ENCODE measurements at places on chromosomes 11 and 22.
A peak's percentile ranks its signal among the peaks of the same experiment; 100 is the strongest.

- DNase-seq = peak; percentile 26
Observed at GRCh38 chr22:39956932-39957664, 3.1 kb upstream of the TMA7B start.

GRCh38 chr11:36485298-36486002 lies 24.6 kb downstream of the TRAF6 start:
- no peak for DNase-seq

GRCh38 chr11:2816941-2817421 lies 68.6 kb downstream of the CDKN1C start:
- DNase-seq = no peak

DNA sequence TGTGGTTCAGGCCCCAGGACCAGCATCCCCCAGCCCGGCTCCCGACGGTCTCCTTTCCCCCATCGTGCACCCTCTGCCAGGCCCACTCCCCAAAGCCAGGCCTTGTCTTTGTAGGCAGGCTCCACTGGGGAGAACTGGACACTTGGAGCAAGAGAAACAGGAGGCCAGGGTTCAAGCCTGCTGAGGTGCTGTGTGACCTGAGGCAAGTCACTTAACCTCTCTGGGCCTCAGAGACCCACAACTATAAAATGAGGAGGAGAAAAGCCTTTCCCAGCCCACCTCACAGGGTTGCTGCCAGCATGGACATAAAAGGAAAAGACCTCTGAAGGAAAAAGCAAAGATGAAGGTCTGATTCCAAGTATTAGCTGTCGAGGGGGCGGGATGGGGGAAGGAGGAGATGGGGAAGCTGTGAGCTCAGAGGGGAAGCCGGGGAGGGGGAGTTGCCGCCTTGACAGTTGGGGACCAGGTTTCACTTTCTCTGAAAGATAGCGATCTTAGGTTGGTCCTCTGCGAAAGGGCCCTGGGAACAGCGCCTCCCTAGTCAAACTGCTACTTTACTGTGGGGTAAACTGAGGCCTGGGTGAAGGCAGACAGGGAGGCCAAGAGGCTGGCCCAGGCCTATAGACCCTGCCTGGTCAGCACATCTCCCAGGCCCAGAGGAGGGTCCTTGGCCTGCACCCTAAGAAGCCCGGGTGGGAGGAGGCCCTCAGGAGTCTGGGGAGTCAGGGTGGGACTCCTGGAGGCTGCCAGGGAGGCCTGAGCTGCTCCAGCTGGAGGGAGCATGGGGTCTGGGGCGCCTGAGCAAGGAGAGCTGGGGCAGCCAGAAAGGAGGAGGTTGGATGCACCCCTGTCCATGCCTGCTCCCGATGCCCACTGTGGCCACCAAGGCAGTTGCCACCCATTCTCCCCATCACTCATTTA lies 991 bp upstream of the OSM start:
- no peak for DNase-seq

DNA sequence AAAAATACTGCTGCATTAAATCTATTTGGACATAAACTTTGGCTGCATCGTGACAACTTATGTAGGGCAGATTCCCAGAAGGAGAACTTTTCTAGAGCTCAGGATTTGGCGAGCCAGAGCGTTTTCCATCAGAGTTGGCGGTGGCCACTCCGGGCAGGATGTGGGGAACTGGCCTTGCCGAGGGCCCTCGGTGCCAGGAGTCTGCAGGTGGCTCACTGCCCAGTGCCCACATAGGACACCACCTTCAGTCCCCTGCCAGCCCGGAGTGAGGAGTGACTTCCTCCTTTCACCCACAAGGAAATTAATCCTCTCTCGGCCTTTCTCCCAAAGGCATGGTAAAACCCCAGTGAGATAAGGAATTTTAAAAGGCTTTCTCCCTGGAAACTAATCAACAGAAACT lies 1.6 kb upstream of the LGALS2 start:
- DNase-seq = no peak

DNA sequence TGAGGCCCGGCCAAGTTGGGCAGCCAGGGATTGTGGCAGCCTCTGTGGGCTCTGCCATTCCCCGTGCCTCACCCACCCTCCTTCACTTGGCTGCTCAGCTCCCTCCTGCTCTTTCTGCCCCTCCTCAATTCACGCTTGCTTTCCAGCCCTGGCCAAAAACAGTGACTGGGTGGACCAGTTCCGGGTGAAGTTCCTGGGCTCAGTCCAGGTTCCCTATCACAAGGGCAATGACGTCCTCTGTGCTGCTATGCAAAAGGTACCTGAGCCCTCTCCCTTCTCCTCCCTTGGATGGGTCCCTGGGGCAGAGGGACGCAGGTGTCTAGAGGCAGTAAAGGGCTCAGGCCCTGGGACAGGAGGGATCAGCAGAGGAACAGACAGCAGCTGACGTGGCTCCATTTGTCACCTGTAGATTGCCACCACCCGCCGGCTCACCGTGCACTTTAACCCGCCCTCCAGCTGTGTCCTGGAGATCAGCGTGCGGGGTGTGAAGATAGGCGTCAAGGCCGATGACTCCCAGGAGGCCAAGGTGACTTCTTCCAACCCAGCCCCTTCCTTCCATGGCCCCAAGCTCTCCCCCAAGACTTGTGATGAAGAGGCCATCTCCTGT lies 2.7 kb downstream of the FREY1 start:
- no peak for DNase-seq

DNA sequence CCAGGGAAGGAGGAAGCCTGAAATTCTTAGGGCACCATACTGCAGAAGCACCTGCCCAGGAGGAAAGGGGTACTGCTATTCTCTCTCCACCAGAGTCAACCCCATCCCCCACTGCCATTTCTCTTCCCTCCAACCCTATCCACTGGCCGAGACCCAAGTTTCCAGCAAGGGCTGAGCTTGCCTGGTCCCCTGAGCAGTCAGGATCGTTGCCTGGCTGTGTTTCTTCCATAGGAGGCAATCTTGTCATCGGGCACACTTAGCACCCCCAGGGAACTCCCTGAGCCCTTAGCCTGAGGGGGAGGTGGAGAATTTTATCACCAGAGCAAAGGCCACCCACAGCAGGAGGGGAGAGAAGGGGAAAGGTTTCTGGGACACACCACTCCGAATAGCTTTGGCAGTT lies 115.8 kb upstream of the NECTIN1 start:
- DNase-seq = no peak

GRCh38 chr11:83655976-83656375 lies 369.8 kb upstream of the CCDC90B start:
- DNase-seq = no peak

DNA sequence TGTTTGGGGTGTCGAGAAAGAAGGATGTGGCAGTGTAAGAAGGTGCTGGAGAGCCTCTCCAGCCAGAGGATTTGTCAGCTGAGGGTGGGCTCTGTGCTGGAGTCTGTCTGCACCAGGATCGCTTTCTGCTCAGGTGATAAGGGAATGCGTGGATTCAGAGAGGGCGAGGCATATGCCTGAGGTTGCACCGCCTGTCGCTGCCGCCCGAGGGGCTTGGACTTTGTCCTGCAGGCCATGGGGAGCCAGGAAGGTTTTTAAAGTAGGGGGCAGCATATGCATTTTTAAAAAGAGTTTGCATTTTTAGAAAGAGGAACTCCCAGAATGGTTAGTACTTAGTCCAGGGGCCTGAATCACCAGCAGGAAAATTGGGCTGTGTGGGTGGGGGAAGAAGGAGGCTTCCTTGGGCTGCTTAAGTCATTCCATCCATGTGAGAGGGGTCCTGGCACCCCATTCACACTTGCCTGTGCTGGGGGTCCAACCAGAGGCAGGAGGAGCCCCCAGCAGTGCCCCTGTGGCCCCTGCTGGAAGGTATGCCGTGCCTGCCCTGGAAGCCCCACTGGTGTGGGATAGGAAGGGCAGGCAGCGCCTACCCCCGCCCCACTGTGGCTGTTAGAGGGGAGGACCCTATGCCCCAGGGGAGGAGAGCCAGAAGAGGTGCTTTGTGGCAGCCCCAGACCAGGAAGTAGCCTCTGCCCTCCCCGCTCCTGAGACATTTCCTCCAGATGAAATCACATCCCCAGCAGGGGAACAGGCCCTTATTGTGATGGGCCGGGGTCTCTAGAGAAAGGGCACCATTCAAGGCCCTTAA lies 35.8 kb upstream of the MYRF start:
- DNase-seq = no peak

DNA sequence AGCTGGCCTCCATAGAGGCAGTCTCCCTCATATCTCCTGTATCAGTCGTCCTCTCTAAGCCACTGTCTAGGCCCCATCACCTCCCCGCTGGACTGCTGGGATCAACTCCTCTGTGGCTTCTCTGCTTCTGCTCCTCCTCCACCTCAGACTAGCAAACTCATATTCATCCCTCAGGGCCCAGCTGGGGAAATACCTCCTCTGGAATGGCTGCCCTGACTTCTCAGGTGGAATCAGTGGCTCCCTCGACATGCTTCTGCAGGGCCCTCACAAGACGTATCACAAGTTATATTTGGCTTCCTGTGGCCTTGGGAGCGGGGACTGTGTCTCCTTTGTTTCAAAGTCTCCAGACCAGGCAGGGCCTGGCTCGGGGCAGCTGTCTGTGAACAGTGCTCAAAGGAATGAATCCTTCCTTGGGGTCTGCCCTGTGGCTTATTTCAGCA lies 10.0 kb downstream of the SLC29A2 start:
- DNase-seq = no peak

- no peak for DNase-seq
Observed at GRCh38 chr11:69066122-69067112, 17.7 kb downstream of the TPCN2 start.

- no peak for DNase-seq
Observed at GRCh38 chr22:48263431-48263765, 1500.9 kb downstream of the TBC1D22A start.

DNA sequence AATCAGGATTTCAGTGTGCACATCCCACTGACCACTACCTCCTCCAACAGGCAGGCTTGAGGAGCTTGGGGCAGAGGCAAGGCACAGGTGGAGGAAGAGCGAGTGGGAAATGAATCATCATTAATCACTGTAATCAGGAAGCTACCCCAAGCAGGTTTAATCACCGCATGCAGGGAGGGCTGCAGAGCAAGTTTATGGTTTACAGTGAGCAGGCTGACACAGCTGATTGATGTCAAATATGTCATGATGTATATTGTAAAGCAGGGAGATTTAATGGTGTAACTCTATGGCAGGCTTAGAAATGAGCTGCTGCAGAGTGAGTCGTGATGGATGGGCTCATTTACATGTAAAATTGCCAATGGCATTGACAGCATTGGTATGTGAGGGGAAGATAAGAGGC lies 441.0 kb downstream of the NTM start:
- DNase-seq = no peak

GRCh38 chr22:19180234-19180633 lies 1.7 kb upstream of the SLC25A1 start:
- DNase-seq = no peak

DNA sequence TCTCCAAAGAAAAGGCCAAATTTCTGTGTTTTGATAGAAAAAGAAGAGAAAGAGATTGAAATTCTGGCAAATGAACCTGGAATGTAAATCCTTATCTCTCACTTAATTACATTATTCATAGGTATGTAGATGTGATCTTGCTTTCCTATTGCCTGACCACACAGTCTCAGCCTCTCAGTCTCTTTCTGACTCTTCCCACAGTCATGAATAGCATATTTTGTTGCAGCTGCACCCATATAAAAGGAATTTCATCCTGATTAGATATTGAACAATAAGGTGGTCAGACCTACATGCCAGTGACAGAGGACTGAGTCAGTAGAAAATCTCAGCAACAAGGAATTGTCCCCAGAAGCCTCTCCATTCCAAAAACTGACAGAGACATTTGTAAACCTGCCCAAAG lies 62.9 kb upstream of the LRRC4C start:
- no peak for DNase-seq

DNA sequence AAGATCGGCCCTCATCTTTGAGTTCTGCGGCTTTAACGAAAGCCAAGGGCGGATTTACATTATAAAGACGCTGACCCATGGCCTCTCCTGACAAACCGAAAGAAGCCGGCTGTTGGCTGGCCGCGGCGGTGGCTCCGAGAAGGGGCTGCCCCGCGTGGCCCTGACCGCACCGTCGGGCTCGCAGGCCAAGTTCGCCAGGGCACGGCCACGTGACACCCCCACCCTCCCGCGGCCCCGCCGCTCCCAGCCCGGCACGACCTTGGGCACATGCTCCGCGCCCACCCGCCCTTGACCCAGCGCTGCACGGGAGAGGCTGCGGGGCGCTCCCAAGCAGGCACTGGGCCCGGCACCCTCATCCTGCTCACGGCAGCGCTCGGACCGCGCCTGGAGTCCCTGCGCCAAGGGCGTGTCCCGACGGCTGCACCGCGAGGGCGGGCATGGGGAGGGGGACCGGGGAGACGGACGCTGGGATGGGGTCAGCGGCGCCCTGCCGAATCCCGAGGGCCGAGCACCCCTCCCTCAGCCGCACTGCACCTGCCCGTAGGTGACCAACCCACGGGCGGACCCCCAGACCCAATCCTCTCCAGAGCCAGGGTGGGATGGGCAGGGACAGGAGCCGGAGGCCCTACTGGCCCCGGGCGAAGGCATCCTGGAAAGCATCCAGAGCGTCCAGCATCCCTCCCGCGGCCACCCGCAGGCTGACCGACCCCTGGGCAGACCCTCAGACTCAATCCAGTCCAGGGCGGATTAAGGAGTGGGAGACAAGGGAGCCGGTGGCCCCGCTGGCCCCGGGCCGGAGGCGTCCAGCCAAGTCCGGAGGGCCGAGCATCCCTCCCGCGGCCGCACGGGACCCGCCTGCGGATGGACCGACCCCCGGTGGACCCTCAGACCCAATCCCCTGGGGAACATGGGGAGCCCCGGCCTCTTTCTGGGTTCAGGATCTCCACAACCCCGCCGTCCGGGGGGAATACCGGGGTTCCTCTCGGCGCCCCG lies 759 bp downstream of the CPT1A start:
- DNase-seq = peak; percentile 74

DNA sequence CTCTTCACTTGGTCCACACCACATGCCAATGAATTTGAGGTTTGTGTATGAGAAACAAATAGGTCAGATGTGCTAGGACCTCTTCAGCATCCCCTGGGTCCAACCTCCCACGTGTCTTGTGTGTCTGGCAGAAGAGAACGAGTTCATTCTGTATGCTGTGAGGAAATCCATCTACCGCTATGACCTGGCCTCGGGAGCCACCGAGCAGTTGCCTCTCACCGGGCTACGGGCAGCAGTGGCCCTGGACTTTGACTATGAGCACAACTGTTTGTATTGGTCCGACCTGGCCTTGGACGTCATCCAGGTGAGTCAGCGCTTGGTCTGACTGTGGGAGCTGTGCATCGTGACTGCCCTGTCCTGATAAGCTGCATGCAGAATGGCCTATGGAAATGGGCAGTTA lies 101.0 kb upstream of the SORL1-AS1 start:
- DNase-seq = no peak

DNA sequence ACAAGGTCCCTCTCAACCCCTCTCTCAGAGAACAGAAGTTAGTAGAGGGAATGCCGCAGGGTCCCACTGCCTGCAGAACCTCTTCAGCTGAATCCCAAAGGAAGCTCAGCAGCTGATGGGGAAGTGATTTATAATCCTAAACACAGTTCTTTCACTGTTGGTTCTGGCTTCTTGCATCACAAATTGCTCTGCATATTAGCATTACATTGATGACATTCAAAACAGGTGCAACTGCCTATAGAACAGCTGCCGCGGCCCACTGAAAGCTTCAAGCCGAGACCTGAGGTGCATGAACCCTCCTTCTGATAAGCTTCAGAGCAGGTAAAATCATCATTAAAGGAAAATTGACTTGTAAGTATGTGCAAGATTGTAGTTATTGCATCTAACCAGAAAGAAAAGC lies 75.2 kb upstream of the KIRREL3 start:
- DNase-seq = no peak

All from RPMI8226 (cell line).